Spleen (tissue), 13 donors: ENCODE measurements at places on chromosomes 13 and 19.

DNA sequence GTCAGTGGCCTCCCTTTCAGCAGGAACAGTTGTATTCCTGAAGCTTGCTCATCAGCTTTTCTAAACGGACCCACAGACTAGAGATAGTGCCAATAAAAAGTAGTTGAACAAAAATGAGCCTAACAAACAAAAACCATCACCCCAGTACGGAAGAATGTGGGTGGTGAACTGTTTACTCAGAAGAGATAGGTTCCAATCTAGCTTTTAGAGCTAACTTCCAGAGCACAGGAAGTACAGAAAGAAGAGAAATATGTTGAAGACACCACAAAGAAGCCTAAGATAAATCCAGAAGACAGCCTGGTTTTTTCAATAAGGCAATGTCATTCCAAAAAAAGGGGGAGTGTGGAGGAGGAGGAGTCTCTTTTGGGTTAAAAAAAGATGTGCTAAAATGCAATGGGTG, 2.8 kb upstream of the LMO7 start:
- DNase-seq, result no peak

DNA sequence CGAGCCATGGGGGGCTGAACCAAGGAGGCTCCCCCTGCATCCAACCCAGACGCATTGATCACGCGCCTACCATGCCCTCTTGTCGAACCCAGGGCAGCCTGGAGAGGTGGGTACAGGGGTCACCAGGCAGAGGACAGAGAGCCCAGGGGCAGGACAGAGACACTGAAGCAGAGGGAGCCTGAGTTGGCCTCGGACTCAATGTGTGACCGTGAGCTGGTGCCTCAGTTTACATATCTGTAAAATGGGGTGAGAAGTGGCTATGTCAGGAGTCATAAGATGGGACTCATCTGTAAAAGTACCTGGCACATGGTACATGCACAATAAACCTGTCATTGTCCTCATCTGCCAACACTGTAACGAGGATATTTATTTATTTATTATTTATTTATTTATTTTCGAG, 24.1 kb upstream of the NFIC start:
- no peak for DNase-seq

DNA sequence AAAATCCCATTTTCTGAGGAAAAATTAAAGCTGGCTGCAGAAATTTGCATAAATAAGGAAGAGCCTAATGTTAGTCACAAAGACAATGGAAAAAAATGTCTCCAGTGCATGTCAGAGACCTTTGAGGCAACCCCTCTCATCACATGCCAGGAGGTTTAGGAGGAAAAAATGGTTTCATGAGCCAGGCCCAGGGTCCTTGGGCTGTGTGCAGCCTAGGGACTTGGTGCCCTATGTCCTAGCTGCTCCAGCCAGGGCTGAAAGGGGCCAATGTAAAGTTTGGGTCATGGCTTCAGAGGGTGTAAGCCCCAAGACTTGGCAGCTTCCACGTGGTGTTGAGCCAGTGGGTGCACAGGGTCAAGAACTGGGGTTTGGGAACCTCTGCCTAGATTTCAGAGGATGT, 1252.6 kb downstream of the PCDH9 start:
- DNase-seq, result no peak

DNA sequence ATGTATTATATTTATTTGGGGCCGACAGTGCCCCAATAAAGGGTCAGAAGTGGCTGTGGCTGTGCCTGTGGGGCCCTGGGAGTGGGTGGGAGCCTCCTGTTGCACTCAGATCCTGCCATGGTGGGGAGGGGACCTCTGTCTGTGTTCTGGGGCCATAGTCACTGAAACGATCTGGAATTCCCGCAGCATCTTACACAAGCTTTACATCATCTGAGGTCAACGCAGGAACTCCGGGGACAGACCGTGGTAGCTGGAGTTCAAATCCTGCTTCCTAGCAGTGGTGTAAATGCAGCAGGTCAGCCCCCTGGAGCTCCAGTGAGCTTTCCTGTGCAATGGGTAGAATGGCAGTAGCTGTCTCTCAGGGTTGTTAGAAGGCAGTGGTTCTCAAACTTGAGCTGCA, 3.9 kb upstream of the SCN1B start:
- DNase-seq, result no peak

DNA sequence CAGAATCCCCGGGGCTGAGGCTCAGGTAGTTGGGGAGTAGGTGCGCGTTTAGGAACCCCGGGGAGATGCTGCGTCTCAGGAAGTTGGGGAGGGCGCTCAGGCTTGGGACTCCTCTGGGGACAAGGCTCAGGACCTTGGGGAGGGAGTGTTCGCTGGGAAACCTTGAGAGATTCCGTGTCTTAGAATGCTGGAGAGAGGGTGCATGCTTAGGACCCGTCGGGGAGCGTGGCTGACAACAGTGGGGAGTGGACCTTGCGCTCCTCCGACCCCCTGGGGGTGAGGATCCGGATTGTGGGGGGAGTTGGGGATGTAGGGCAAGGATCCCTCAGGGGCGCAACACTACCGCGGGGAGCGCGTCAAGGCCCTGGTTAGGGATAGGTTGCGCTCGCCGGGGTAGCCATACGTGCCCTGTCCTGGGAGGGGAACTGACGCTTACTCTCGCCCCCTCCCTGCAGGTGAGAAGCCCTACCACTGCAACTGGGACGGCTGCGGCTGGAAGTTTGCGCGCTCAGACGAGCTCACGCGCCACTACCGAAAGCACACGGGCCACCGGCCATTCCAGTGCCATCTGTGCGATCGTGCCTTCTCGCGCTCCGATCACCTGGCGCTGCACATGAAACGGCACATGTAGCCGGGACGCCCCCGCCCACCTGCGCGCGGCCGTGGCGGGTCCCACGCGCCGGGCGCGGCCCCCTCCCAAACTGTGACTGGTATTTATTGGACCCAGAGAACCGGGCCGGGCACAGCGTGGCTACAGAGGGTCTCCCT, 2.0 kb downstream of the KLF2 start:
- peak; percentile 89 for DNase-seq

DNA sequence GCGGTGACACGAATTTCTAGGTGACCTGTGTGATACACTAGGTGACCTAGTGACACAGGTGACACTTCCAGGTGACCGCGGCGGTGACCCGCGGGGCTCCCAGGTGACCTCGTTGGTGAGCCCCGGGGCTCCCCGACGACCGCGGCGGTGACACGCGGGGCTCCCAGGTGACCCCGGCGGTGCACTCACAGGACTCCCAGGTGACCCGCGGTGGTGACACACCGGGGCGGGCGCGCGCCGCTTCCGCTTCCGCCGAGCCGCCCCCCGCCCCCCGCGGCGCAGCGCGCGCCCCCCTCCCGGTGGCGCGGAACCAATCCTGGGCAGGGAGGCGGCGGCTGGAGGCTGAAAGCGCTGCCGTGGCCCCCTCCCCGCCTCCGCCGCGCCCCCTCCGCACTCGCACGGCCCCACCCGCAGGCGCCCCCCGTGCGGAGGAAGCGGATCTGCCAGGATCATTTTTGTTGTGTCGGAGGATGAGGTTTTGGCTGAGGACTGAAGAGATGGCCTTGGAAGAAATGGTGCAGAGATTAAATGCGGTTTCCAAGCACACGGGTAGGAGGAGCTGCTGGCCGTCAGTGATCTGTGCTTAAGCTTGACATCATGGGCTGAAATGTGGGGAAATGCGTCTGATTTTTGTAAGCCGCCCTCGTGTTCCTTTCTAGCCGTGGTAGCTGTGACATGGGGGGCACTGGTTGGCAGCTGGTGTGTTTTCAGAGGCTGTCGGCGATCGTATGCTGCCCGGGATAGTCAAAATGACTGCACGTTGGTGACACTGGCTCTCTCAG, at the start of gene MCF2L:
Gene MCF2L (plus strand): TSS at position 305 of the 782 bp plus-strand sequence. CDS start 166 bp downstream, at position 471.
- peak; percentile 88 for DNase-seq

- DNase-seq, result no peak
Observed at GRCh38 chr19:2243274-2244124, 5.6 kb upstream of the AMH start.

- DNase-seq, result no peak
Observed at GRCh38 chr13:48194379-48194754, 38.6 kb upstream of the ITM2B start.

DNA sequence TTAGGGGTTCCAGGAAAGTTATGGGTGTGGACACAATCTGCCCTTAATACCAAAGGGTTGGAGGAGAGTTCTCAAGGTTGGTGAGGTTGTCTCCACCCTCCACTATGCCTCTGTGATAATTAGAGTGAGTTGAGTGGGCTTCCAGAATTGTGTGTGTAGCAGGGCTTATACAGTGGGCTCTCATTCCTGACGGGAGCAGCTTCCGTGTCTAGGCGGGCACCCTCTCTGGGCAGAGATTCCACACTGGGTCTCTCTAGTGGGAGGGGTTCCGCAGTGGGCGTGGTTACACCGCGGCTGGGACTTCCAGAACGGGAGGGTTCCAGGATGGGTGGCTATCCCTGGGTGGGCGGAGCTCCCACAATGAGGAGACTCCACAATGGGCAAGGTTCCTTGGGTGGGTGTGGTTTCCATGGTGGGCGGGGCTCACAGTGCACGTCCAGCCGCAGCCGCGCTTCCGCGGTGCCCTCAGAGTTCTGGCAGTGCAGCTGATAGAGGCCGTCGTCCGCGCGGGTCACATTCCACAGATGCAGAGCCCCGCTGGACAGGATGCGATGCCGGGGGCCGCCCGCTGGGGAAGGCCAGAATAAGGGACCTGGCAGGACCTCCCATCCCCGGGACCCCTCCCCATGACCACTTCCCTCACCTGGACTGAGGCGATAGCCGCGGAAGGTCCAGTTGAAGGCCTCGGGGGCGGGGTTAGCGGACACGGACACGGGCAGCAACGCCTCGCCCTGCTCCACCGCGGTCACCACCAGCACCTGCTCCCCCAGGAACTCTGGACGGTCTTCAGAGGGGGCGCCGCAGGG, 8.4 kb downstream of the NPHS1 start:
- DNase-seq, result no peak

- DNase-seq, result peak; percentile 61
Observed at GRCh38 chr19:2756921-2757881, 17.4 kb upstream of the SLC39A3 start.

DNA sequence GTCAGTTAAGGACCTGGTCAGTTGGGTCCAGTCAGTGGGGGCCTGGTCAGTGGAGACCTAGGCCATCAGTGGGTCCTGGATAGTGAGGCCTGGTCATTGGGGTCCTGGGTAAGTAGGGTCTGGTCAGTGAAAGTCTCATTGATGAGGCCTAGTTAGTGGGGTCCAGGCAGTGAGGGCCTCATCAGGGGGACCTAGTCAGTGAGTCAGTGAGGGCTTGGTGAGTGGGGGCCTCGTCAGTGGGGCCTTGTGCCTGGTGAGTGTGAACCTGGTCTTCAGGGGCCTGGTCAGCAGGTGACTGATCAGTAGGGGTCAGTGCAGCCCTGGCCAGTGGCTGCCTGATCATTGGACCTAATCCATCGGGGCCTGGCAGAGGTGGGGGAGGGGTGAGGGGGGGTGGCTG, 42.6 kb upstream of the TPM4 start:
- DNase-seq, result no peak

- DNase-seq, result no peak
Observed at GRCh38 chr19:47435196-47435595, 15.9 kb upstream of the MEIS3 start.
